Common myeloid progenitor, CD34-positive (primary cell): ENCODE measurements at places on chromosomes 11 and 22.

DNA sequence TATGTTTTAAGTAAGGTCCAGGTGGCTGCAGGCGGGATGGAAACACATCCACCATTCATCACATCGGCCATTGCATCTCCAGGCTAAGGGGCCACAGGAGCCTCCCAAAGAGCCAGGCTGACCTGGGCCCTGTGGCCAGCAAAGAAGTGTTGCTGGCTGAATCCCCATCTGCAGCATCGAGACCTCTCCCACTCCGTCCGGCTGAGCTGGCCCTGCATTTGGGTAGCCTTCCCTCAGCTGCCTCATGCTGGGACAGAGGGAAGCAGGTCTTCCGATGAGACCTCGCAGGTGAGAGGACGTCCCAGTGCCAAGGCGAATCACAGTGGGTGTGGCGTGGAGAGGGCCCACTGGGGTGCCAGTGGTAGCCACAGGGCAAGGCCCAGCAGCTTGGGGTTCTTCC lies 24.5 kb downstream of the RSPH14 start:
- DNase-seq: no peak

DNA sequence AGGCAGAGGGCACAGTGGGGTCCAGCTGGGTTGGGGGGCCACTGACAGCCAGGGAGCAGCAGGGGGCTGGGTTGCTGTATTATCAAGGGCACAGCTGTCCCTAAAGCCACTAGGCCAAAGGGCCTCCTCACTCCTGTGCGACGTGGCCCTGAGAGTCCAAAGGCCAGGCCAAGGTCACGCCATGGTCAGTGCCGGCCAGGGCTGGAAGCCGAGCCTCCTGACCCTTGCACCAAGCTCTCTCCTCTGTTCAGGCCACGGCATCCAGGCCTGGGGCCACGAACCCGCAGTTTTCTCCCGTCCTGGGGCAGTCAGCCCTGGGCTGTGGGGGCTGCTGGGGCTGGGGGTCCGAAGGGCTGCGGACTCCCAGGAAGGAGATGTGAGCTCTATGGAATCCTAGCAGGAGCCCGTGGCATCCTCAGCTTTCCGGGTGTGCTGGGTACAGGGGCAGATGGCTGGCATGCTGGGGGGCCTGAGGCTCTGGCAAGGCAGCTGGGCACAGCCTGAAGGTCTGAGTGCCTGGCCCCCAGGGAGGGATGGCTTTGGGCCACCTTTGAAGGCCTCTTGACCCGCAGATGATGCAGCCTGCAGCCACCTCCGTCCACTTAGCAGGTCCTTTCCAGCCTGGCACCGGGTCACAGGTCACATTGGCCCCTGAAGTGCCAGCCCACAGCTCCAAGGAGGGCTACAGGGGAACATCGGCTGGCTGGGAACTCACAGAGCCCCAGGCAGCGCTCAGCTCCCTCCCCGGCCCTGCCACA lies 17.3 kb upstream of the PPARA start:
- DNase-seq: no peak

DNA sequence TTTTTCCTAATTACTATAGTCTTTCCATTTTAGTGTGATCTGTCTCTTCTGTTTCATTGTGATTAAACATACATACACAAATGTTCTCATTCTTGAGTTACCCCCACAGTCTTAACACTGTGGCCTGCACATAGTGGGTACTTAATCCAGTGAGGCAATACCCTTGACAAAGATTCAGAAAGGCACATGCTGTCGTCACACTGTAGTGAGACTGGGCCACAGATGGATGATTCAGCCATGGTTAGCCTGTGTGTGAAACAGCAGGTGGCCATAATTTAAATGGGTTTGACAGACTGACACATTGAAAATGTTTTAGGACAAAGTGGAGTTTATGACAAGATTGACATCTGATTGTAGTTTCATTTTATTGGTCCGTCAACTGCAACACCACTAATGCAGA lies 313.1 kb downstream of the C11orf87 start:
- DNase-seq: no peak

- DNase-seq: no peak
These were observed 35.5 kb upstream of the RASL10A start for GRCh38 chr22:29351042-29351441.

DNA sequence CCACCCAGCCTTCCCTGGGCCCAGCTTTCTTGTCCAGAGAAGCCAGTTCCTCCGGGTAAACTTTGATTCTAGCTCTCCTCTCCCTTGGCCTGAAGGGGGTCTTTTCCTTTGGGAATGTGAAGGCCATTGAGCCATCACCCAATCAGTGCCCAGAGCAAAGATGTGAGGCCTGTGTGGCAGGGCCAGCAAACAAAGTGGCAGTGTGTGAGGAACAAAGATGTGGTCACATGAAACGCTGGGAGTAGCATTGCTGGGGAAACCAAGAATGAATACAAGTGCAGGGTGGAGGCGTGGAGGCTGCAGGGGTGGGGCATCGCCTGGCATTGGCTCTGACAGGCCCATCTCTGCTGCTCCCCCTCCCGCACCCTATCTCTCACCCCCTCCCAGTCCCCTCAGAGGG lies 91.9 kb upstream of the BID start:
- DNase-seq: no peak

GRCh38 chr22:22786301-22787115 lies 101.1 kb upstream of the IGLL5 start:
- DNase-seq: no peak

DNA sequence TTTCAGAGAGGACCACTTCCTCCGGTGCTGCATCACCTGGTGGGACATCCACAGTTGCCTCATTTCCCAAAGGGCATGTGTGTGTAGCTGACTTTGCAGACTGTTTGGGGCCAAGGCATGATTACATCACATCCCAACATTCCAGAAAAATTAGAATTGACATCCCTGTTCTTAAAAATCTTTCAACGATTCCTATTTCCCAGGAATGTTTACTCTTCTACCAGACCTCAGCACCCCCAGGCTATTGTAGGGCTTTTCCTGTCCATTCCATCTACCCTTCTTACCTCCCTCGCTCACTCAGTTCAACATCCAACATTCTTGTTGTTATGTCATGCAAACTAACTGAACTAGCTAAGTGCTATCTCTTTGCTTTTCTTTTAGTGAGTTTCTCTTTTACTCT lies 37.3 kb downstream of the PIWIL4 start:
- no peak for DNase-seq
